GM12878 (cell line): ENCODE measurements at places on chromosomes 2 and 18. TPM values are rescaled to one million over a fixed set of nuclear protein-coding genes. Genes with fewer than 3 reads are reported as not detected.
A peak's percentile ranks its signal among the peaks of the same experiment; 100 is the strongest.

DNA sequence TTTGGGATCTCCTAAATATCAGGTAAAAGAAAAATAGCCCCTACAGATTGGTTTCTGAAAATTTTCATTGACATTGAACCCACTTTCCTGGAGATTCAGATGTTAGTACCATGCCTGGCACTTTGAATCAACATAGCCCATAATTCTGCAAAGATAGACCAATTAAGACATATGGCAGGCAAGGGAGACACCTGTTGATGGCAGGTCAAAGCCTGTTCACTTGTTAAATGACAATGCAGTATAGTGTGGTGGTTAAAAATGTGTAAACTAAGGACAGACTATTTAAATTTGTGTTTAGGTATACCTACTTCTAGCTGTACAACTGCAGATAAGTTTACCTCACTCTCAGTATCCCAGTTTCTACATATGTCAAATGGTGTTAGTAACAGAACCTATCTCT, 178.1 kb upstream of the MMADHC start:
- no peak overlapping the region for H3K27ac ChIP-seq
- no peaks in the 10 kb centered on the region for H3K27me3 ChIP-seq
- H3K4me3 ChIP-seq: no peak overlapping the region
- no peaks in the 10 kb centered on the region for H3K4me1 ChIP-seq
- no peaks in the 10 kb centered on the region for H3K36me3 ChIP-seq

GRCh38 chr2:78418021-78418420, 607.5 kb upstream of the REG3G start:
- no peaks in the 10 kb centered on the region for H3K4me1 ChIP-seq
- no peak overlapping the region for H3K27ac ChIP-seq
- no peaks in the 10 kb centered on the region for H3K27me3 ChIP-seq
- no peaks in the 10 kb centered on the region for H3K36me3 ChIP-seq
- DNase-seq: no peak
- H3K4me3 ChIP-seq: no peak overlapping the region

PROM2 gene
- total RNA-seq: not detected in 2 replicates

GRCh38 chr2:224283466-224283965, 118.4 kb downstream of the FAM124B start:
- no peak for DNase-seq
- no peaks in the 10 kb centered on the region for H3K36me3 ChIP-seq
- no peaks in the 10 kb centered on the region for H3K27me3 ChIP-seq
- no peak overlapping the region for H3K4me3 ChIP-seq

DNA sequence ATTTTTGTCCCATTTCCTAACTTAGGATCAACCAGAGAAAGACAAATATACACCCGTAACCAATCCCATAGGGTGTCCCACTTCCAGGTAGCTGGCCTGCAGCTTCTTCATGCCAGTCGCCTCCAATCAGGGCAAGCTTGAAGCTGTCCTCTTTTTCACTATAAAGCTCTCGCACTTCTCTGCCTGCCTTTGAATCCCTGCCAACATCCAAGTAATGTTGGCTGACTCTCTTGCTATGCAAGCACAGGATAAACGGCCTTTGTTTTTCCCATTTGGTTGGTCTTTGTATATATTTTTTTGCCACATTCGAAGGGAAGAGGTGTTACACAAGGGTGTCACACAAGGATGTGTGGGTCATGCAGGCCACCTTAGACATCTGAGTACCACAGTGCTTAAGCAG, 388.8 kb downstream of the CBLN2 start:
- no peak for DNase-seq
- no peaks in the 10 kb centered on the region for H3K4me1 ChIP-seq
- H3K27ac ChIP-seq: no peak overlapping the region
- H3K4me3 ChIP-seq: no peak overlapping the region
- H3K36me3 ChIP-seq: no peaks in the 10 kb centered on the region

- no peaks in the 10 kb centered on the region for H3K27me3 ChIP-seq
- no peak overlapping the region for H3K27ac ChIP-seq
- no peak overlapping the region for H3K4me3 ChIP-seq
- H3K4me1 ChIP-seq: no peaks in the 10 kb centered on the region
- no peaks in the 10 kb centered on the region for H3K36me3 ChIP-seq
Observed at GRCh38 chr2:170298115-170298514, 120.2 kb downstream of the MYO3B start.

UNC80 gene
- not detected in 2 replicates for total RNA-seq

GRCh38 chr2:188884046-188884445, 90.1 kb upstream of the COL3A1 start:
- H3K36me3 ChIP-seq: no peaks in the 10 kb centered on the region
- H3K4me1 ChIP-seq: no peaks in the 10 kb centered on the region
- H3K27me3 ChIP-seq: no peaks in the 10 kb centered on the region

GRCh38 chr2:10814571-10815331, 2.2 kb upstream of the PDIA6 start:
- no peaks in the 10 kb centered on the region for H3K36me3 ChIP-seq
- no peak overlapping the region for H3K4me3 ChIP-seq
- DNase-seq: no peak
- peaks cover 3% of the 10 kb centered on the region for H3K4me1 ChIP-seq
- no peak overlapping the region for H3K27ac ChIP-seq

FOXD4L1 gene
- 0.16 TPM in 1 of 2 replicates, not detected in the other for total RNA-seq

DNA sequence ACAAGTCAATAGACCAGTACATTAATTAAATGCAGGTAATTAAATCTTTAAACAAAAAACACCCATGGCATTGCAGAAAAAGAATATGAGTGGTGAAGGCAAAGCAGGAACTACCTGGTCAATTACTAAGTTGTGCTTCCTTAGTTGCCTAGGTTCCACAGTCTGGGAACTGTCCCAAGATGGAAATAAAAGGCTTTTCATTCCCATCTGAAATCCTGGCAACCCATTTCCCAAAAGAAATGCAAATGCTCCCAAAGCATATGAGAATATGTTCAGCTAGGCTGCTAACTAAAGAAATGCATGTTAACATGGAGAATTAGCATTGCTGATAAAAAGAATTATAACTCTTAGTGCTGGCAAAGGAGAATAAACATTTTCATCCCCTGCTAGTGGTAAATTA, 177.8 kb downstream of the TMEM163 start:
- H3K36me3 ChIP-seq: no peaks in the 10 kb centered on the region
- no peak overlapping the region for H3K4me3 ChIP-seq
- no peak for DNase-seq
- no peaks in the 10 kb centered on the region for H3K27me3 ChIP-seq
- no peak overlapping the region for H3K27ac ChIP-seq

GRCh38 chr18:31205273-31205672, 42.6 kb upstream of the DSC1 start:
- H3K36me3 ChIP-seq: no peaks in the 10 kb centered on the region
- no peak overlapping the region for H3K27ac ChIP-seq

GRCh38 chr2:186560254-186560653, 29.6 kb upstream of the ITGAV start:
- no peaks in the 10 kb centered on the region; the same call in 1 of the 2 replicates for H3K4me1 ChIP-seq
- H3K36me3 ChIP-seq: no peaks in the 10 kb centered on the region
- no peak overlapping the region for H3K27ac ChIP-seq
- DNase-seq: no peak
- H3K27me3 ChIP-seq: no peaks in the 10 kb centered on the region

GRCh38 chr2:134429886-134430285, 176.0 kb downstream of the MGAT5 start:
- DNase-seq: no peak
- H3K4me3 ChIP-seq: no peak overlapping the region
- H3K27ac ChIP-seq: no peak overlapping the region

DNA sequence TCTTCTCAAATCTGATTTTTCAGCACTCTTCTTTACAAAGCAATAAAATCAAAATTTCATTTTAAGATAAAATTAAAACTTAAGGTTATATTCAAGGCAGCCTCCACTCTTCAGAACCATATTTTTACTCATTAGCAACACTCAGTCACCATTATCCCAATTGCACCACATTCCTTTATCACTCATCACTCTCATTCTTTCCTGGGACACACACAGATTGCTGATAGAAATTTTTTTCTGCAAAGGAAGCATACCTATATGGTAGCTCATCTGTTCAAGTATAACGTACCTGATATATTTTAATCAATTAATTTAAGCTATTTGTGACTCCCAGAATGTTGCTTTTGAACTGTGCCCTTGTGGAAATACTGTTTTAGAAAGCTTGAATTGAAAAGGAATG, 1559.3 kb upstream of the ZEB2 start:
- H3K36me3 ChIP-seq: no peaks in the 10 kb centered on the region
- no peaks in the 10 kb centered on the region for H3K27me3 ChIP-seq
- H3K4me3 ChIP-seq: no peak overlapping the region
- H3K4me1 ChIP-seq: no peaks in the 10 kb centered on the region
- no peak overlapping the region for H3K27ac ChIP-seq
- no peak for DNase-seq

GRCh38 chr2:173760553-173760952, 204.6 kb downstream of the SP3 start:
- H3K27me3 ChIP-seq: no peaks in the 10 kb centered on the region
- H3K36me3 ChIP-seq: no peaks in the 10 kb centered on the region
- H3K4me3 ChIP-seq: no peak overlapping the region
- no peak overlapping the region for H3K27ac ChIP-seq
- no peaks in the 10 kb centered on the region for H3K4me1 ChIP-seq

GRCh38 chr2:12821656-12822055, 104.9 kb downstream of the TRIB2 start:
- no peaks in the 10 kb centered on the region for H3K27me3 ChIP-seq
- no peak for DNase-seq
- no peak overlapping the region for H3K4me3 ChIP-seq
- H3K36me3 ChIP-seq: no peaks in the 10 kb centered on the region
- no peaks in the 10 kb centered on the region for H3K4me1 ChIP-seq
- H3K27ac ChIP-seq: no peak overlapping the region

- no peaks in the 10 kb centered on the region for H3K4me1 ChIP-seq
- H3K36me3 ChIP-seq: no peaks in the 10 kb centered on the region
- H3K27me3 ChIP-seq: no peaks in the 10 kb centered on the region
- H3K4me3 ChIP-seq: no peak overlapping the region
- H3K27ac ChIP-seq: no peak overlapping the region
Observed at GRCh38 chr2:1505031-1505441, 91.8 kb downstream of the TPO start.

DNA sequence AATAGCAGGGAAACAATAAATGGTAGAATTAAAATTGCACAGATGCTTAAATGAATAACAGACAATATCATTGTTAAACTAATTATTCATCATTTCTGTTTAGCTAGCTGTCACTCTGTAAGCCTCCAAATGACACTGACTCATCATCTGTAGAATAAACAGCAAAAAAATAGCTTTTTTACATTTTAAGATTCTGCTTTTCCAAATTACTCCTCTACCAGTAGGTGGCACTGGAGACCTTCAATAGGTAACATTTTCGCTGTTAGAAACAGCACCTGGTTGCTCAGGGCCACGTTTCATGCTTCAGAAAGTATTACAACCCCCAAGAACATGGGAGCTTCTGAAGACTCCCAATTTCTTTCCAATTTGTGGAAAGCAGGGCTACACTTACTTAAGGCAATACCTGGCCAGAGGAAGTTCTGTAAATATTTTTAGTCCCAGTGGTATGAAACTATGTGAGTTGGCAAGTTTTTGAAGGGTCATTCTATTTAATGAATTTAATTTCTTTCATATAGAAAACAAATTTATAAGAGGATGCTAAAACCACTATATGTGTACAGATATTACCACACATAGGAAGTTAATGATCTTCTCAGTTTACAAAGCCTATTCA, 45.4 kb downstream of the TTN start:
- peak; percentile 12 for DNase-seq
- no peaks in the 10 kb centered on the region for H3K36me3 ChIP-seq
- H3K27ac ChIP-seq: no peak overlapping the region
- no peak overlapping the region for H3K4me3 ChIP-seq
- no peaks in the 10 kb centered on the region for H3K4me1 ChIP-seq
- H3K27me3 ChIP-seq: no peaks in the 10 kb centered on the region

SATB2 gene
- 0.10 and 0.11 TPM in 2 replicates for total RNA-seq

DNA sequence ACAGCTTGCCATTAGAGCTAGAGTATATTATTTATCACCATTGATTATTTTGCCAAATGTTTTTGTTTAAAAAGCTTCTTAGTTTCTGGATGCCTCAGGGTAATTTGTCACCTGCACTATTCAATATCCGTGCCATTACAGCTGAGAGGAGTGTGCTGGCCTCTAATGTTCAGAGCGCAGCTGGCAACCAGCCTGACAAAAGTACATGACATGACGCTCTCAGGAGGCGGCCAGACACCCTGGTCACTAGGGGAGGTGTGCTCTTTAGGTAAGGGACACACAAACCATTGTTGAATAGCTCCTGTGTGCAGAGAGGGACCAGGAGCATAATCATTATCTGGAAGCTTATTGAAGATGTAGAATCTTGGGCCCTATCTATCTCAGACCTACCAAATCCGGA, 20.3 kb downstream of the LIMS1 start:
- H3K27ac ChIP-seq: no peak overlapping the region
- no peaks in the 10 kb centered on the region for H3K36me3 ChIP-seq
- H3K4me1 ChIP-seq: no peaks in the 10 kb centered on the region
- no peak for DNase-seq

DNA sequence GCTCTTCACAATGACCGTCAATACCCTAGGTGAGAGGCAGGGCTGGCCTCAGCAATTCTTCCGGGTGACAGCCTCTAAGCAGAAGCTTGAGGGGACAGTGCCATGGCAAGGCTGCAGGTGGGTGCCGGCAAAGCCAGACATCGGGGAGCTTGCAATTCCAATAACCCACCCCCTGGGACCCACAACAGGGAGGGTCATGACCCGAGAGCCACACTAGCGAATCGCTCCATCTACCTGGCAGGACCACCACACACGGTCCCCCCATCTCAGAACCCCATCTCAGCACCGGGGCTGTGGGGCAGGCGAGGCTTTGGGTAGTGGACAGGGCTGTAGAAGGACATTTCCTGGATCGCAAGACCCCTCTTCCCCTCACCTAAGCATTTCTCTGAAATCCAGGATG, 177.2 kb downstream of the ACKR3 start:
- no peak overlapping the region for H3K27ac ChIP-seq
- DNase-seq: no peak
- H3K27me3 ChIP-seq: peaks cover 2% of the 10 kb centered on the region; the same call in 1 of the 2 replicates
- no peak overlapping the region for H3K4me3 ChIP-seq
- H3K36me3 ChIP-seq: no peaks in the 10 kb centered on the region

GRCh38 chr2:219562049-219563020, 9.0 kb downstream of the OBSL1 start:
- no peaks in the 10 kb centered on the region; the same call in none of the 2 replicates for H3K27me3 ChIP-seq
- no peaks in the 10 kb centered on the region for H3K4me1 ChIP-seq
- DNase-seq: no peak
- H3K36me3 ChIP-seq: no peaks in the 10 kb centered on the region
- no peak overlapping the region for H3K4me3 ChIP-seq

RGPD3 gene
- 0.08 and 0.21 TPM in 2 replicates for total RNA-seq

DNA sequence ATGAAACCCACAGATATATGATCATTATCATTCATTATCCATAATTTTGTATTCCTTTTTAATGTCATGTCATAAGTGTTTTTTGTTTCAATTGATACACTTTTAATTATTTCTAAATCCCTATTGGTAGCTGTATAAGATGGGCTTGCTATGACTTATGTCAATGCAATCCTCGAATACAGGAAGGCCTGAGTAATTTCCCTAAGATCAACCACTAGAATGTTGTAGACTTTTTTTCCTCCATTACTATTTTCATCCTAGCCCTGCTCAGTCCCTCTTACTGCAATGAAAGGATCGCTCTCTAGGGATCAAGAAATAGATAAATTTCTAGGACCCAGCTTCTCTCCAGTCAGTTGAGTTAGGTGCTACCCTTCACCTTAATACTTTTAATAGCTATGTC, 186.3 kb downstream of the KCNE4 start:
- no peaks in the 10 kb centered on the region for H3K36me3 ChIP-seq
- no peaks in the 10 kb centered on the region for H3K4me1 ChIP-seq
- no peaks in the 10 kb centered on the region for H3K27me3 ChIP-seq
- no peak overlapping the region for H3K4me3 ChIP-seq
- no peak for DNase-seq
